ENCODE measurements at places on chromosomes 3 and 15. TPM values are rescaled to one million over a fixed set of nuclear protein-coding genes. Genes with fewer than 3 reads are reported as not detected.

Gene XCR1
- not detected for total RNA-seq

Gene RPL14
- total RNA-seq: 510 TPM

Gene CYP8B1
- total RNA-seq: not detected

Gene LRRC31
- total RNA-seq: not detected

Gene ECE2
- total RNA-seq: 0.24 TPM

Gene OR5H2
- not detected for total RNA-seq

Gene RGMA
- 34.2 TPM for total RNA-seq

Gene POLR2H
- total RNA-seq: 182 TPM

Gene FBXW12
- not detected for total RNA-seq

Gene NDN
- total RNA-seq: 98.1 TPM

Gene ATP11B
- total RNA-seq: 24.7 TPM

Gene EIF5A2
- total RNA-seq: 6.6 TPM

Gene CPB1
- not detected for total RNA-seq

Gene FANCD2OS
- total RNA-seq: not detected

Gene IGSF11
- 1.8 TPM for total RNA-seq

Gene MST1R
- 3.7 TPM for total RNA-seq

Gene CLDN1
- 4.2 TPM for total RNA-seq

Gene ZIC1
- total RNA-seq: 0.21 TPM

Gene POLQ
- total RNA-seq: 14.7 TPM

Gene WNT5A
- total RNA-seq: 4.0 TPM

Gene CFAP100
- not detected for total RNA-seq

Gene CAND2
- 16.5 TPM for total RNA-seq

Gene EPHB3
- 2.0 TPM for total RNA-seq

Gene RPL35A
- total RNA-seq: 844 TPM

Gene TRNT1
- 33.9 TPM for total RNA-seq

Gene KLHL6
- 0.12 TPM for total RNA-seq

Gene RLBP1
- total RNA-seq: not detected

Gene HTR3E
- not detected for total RNA-seq

Gene SPINK8
- total RNA-seq: not detected

Gene IDH2
- total RNA-seq: 64.0 TPM

Gene CACNA1D
- total RNA-seq: 1.7 TPM

Gene RPS27L
- total RNA-seq: 85.9 TPM

Gene SPSB4
- 25.9 TPM for total RNA-seq

Gene CLDN16
- not detected for total RNA-seq

Gene UBE2E1
- 113 TPM for total RNA-seq

Gene LMAN1L
- not detected for total RNA-seq

Gene DYNC1LI1
- total RNA-seq: 45.1 TPM

Gene MEGF11
- total RNA-seq: 1.3 TPM

Gene HRH1
- 0.35 TPM for total RNA-seq

Gene UPK1B
- total RNA-seq: 0.66 TPM

Gene GCNT3
- not detected for total RNA-seq
